HCT116 (cell line): ENCODE measurements at places on chromosomes 2 and 18.

DNA sequence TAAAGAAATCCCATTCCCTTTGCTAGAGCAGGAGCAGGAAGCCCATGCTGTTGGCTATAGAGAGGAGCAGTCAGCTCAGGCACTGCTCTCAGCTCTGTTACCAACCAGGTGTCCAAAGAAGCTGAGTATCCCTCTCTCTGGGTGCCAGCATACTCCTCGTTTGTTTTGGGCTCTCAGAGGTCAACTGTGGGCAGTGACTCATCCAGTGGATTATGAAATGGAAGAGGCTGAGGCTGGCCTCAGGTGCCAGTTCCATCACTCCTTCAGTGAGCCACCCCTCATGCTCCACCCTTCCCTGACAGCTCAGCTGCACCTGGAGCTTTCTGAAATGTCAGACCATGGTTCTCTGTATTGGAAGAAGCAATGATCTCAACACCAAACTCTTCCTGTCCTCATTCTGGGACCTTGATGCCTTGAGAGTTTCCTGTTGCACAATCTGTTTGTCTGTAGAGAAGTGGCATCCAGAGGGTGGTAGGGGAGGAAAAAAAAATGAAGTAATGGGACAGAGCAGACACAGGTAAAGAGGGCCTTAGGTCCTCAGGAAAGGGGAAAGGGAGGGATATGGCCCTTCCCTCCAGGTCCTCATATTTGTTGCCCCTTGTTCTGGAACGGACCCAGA, 31.2 kb upstream of the EN1 start:
- H3K27ac ChIP-seq, result no peak overlapping the region
- no peak overlapping the region for H3K4me3 ChIP-seq
- H3K36me3 ChIP-seq, result no peaks in the 10 kb centered on the region
- H3K27me3 ChIP-seq, result peaks cover 42% of the 10 kb centered on the region

DNA sequence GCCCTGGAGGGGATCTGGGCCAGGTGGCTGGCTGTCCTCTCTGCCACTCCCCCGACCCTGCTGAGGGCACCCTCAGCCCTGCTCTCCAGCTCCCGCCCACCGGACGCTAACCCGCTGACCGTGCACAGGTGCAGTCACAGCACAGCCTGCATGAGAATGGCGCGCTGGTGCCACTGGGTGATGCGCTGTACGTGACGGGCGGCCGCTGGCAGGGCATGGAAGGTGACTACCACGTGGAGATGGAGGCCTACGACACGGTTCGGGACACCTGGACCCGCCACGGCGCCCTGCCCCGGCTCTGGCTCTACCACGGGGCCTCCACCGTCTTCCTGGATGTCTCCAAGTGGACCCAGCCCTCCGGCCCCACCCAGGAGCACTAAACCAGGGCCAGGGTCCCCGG, 8.1 kb upstream of the ERFE start:
- peaks cover 14% of the 10 kb centered on the region for H3K4me1 ChIP-seq
- H3K36me3 ChIP-seq, result no peaks in the 10 kb centered on the region
- no peak overlapping the region for H3K27ac ChIP-seq

- H3K27ac ChIP-seq, result no peak overlapping the region
- H3K4me1 ChIP-seq, result no peaks in the 10 kb centered on the region
- DNase-seq, result no peak
Measured at GRCh38 chr2:200419325-200419724, 90.5 kb downstream of the KCTD18 start.

DNA sequence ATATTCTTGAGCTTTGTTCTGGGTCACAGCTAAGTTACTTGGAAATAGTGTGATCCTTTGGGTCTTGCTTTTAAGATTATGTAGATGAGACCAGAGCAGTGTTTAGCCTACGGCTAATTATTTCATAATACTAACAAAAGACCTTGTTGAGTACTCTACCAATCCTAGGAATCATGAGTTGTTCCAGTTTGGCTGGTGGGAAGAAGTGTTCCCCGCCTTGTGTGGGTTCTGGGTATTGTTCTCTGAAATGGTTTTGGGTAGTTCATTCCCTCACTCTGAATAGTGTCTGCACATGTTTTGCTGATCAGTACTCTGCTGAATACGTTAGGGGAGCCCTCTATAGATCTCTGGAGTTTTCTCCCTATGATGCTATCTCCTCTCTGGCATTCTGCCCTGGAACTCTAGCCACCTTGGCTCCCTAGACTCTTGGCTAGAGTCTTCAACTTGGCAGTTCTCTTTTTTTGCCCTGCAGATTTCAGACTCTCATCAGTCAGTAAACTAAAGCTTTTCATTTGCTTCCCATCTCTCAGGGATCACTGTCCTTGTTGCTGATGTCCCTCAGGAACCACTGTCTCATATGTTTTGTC, 48.4 kb downstream of the NEMP2 start:
- H3K27ac ChIP-seq, result no peak overlapping the region
- no peak overlapping the region for H3K4me3 ChIP-seq

DNA sequence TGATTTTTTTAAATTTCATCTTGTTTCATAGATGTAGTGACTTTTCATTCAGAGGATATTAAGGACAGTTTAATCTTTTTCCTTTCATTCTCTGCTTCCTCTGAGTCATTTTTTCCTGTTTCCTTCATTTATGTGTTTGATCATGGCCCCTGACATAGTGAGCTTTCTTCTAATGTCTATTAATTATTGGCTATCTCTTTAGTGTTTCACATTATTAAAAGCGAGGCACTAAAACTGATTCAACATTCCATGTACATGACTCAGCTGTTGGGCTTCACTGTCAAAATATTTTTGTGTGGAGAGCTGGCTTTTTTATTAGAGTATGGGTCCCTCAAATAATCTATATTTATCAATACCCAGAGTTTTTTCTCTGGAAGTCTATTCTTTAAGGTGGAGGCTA, 125.8 kb downstream of the THSD7B start:
- H3K4me1 ChIP-seq, result no peaks in the 10 kb centered on the region
- H3K4me3 ChIP-seq, result no peak overlapping the region
- no peaks in the 10 kb centered on the region for H3K27me3 ChIP-seq
- no peak overlapping the region for H3K27ac ChIP-seq
- no peak for DNase-seq

- DNase-seq, result peak; percentile 45
- H3K27ac ChIP-seq, result no peak overlapping the region
- H3K4me3 ChIP-seq, result no peak overlapping the region
- no peaks in the 10 kb centered on the region for H3K36me3 ChIP-seq
- peaks cover 4% of the 10 kb centered on the region; the same call in 1 of the 2 replicates for H3K4me1 ChIP-seq
Measured at GRCh38 chr2:217434180-217434975, 568.4 kb downstream of the TNS1 start.

- H3K27ac ChIP-seq, result no peak overlapping the region
- no peaks in the 10 kb centered on the region for H3K36me3 ChIP-seq
- no peaks in the 10 kb centered on the region for H3K27me3 ChIP-seq
- DNase-seq, result peak; percentile 64
- no peaks in the 10 kb centered on the region for H3K4me1 ChIP-seq
Measured at GRCh38 chr18:63936156-63936931, 12.8 kb upstream of the HMSD start.

DNA sequence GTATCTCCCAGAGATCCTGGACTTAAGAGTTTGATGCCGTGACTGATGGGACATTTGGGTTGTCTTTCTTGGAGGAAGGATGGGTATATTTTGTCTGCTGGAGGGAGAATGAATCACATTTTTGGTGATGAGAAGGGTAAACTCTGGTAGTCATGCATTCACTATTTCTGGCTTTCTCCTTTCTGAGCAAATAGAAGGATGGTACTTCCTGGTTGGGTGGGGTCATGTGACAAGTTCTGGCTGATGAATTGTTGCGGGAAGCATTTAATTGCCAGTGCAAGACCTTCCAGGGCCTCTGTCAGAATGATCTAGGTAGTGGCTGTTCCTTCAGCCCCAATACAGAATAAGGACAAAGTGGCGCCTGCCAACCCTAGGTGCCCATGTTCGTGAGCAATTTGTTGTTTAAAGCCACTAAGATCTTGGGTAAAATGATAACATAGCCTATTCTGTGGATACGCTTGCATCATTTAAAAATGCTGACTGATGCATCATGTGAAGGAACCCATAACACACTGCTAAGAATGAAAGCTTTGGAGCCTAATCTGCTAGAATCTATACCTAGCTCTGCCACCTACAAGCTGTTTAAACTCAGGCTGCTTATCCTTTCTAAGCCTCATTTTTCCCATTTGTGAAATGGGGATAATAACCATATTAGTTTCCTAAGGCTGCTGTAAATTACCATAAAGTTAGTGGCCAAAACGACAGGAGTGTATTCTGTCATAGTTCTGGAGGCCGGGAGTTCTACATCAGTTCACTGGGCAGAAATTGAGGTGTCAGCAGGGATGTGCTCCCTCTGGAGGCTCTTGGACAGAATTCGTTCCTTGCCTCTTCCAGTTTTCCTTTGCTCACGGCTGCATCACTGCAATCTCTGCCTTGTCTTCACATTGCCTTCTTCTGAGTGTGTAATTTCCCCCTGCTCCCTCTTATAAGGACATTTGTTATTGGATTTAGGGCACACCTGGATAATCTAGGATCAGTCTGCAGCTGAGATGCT, 281.3 kb downstream of the AGPS start:
- DNase-seq, result no peak
- no peaks in the 10 kb centered on the region for H3K4me1 ChIP-seq
- H3K36me3 ChIP-seq, result no peaks in the 10 kb centered on the region
- H3K27ac ChIP-seq, result no peak overlapping the region

DNA sequence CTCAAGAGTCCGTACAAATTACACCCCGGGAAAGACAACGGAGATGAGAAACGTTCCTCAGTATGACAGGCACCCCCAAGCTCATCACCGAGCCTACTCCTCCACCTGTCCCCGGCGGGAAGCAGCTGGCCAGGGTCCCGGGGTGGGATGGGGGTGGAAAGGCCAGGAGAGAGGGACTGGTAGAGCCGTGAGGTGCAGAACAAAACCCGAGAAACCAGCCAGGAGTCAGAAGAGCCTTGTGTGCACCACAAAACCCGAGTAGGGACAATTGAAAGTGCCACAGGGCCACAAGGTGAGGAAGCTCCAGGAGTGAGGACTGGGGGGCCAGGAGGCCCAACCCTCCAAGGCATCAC, 75.5 kb upstream of the SALL3 start:
- H3K4me3 ChIP-seq, result no peak overlapping the region
- peaks cover 17% of the 10 kb centered on the region; the same call in 1 of the 2 replicates for H3K27me3 ChIP-seq
- no peak overlapping the region for H3K27ac ChIP-seq
- no peaks in the 10 kb centered on the region for H3K4me1 ChIP-seq
- DNase-seq, result no peak

GRCh38 chr2:96533292-96534073, 3.1 kb upstream of the ARID5A start:
- H3K4me1 ChIP-seq, result peaks cover 48% of the 10 kb centered on the region
- no peak overlapping the region; the same call in 1 of the 2 replicates for H3K27ac ChIP-seq
- DNase-seq, result no peak
- H3K4me3 ChIP-seq, result no peak overlapping the region

- no peaks in the 10 kb centered on the region for H3K4me1 ChIP-seq
- DNase-seq, result no peak
- H3K4me3 ChIP-seq, result no peak overlapping the region
- H3K27me3 ChIP-seq, result no peaks in the 10 kb centered on the region
- no peak overlapping the region for H3K27ac ChIP-seq
Measured at GRCh38 chr2:76563730-76564129, 853.0 kb upstream of the GCFC2 start.

GRCh38 chr2:105615305-105615704, 129.4 kb upstream of the NCK2 start:
- H3K36me3 ChIP-seq, result no peaks in the 10 kb centered on the region
- peaks cover 4% of the 10 kb centered on the region; the same call in 1 of the 2 replicates for H3K27me3 ChIP-seq
- no peak overlapping the region for H3K4me3 ChIP-seq
- no peak for DNase-seq
- no peak overlapping the region for H3K27ac ChIP-seq

- no peak overlapping the region for H3K27ac ChIP-seq
- no peak overlapping the region for H3K4me3 ChIP-seq
- no peak for DNase-seq
- peaks cover 38% of the 10 kb centered on the region for H3K27me3 ChIP-seq
- peaks cover 20% of the 10 kb centered on the region for H3K4me1 ChIP-seq
Measured at GRCh38 chr2:25076749-25077148, 34.9 kb downstream of the EFR3B start.

DNA sequence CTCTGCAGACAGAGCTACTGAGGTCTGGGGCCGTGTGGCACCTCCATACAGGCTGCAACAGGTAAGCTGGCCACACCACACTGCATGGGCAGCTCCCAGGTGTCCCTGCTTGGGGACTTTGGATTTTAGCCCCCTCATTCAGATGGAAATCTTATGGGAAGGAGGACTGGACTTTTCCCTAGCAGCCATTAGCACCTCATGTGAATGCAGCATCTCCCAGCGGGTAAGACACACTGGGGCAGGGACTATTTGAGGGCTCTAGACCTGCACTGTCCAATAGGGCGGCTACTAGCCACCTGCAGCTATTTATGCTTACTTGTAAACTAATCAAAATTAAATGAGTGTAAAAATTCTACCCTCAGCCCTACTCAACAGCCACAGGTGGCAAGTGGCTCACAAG, 34.2 kb upstream of the GLI2 start:
- DNase-seq, result no peak
- H3K36me3 ChIP-seq, result no peaks in the 10 kb centered on the region
- H3K27ac ChIP-seq, result no peak overlapping the region
- no peaks in the 10 kb centered on the region for H3K27me3 ChIP-seq
- H3K4me1 ChIP-seq, result peaks cover 16% of the 10 kb centered on the region; the same call in 1 of the 2 replicates

GRCh38 chr2:144429396-144430112, 90.4 kb downstream of the ZEB2 start:
- no peak overlapping the region for H3K4me3 ChIP-seq
- H3K27ac ChIP-seq, result no peak overlapping the region
- DNase-seq, result no peak
- no peaks in the 10 kb centered on the region for H3K36me3 ChIP-seq
- no peaks in the 10 kb centered on the region for H3K27me3 ChIP-seq

GRCh38 chr2:157894694-157895435, 18.7 kb upstream of the ACVR1 start:
- no peaks in the 10 kb centered on the region for H3K36me3 ChIP-seq
- no peak overlapping the region for H3K4me3 ChIP-seq
- no peak for DNase-seq
- H3K27ac ChIP-seq, result no peak overlapping the region
- H3K27me3 ChIP-seq, result no peaks in the 10 kb centered on the region

- H3K27me3 ChIP-seq, result no peaks in the 10 kb centered on the region
- no peak for DNase-seq
- H3K4me3 ChIP-seq, result no peak overlapping the region
- H3K4me1 ChIP-seq, result no peaks in the 10 kb centered on the region
Measured at GRCh38 chr18:49368876-49369440, 91.5 kb downstream of the DYM start.

DNA sequence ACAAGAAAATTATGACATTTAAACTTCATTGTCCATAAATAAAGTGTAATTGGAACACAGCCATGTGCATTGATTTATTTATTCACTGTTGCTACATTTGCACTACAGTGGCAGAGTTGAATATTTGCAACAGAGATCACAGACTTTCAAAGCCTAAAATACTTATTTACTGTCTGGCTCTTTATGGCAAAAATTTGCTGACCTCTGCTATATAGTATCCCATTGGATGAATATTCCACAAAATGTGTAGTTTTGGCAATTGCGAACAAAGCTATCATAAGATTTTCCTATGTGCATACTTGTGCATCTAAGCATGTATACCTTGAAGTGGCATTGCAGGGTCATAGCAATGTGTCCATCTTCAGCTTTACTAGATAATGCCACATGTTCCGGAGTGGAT, 32.1 kb downstream of the CCDC85A start:
- no peaks in the 10 kb centered on the region for H3K4me1 ChIP-seq
- DNase-seq, result no peak
- no peaks in the 10 kb centered on the region for H3K36me3 ChIP-seq
- no peak overlapping the region for H3K27ac ChIP-seq
